ENCODE measurements at places on chromosomes 12 and 14.

DNA sequence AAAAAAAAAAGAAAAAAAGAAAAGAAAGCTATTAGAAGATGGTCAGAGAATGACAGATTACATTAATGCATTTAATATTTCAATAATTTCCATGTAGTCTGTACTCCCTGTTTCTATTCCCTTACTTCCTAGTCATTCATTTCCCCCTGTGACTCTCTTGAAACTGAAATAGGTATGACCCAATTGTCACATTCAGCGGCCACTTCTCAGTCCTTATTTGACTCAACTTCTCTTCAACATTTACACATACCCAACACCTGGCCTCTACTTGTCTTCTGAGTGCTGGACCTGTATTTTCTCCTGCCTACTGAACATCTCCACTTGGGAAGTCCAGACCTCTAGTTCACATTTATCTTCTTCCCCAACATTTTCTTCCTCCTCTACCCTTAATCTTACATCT lies 7.2 kb downstream of the EEA1 start:
- DNase-seq = no peak

GRCh38 chr14:102280376-102280962 lies 24.5 kb downstream of the MOK start:
- DNase-seq = no peak

DNA sequence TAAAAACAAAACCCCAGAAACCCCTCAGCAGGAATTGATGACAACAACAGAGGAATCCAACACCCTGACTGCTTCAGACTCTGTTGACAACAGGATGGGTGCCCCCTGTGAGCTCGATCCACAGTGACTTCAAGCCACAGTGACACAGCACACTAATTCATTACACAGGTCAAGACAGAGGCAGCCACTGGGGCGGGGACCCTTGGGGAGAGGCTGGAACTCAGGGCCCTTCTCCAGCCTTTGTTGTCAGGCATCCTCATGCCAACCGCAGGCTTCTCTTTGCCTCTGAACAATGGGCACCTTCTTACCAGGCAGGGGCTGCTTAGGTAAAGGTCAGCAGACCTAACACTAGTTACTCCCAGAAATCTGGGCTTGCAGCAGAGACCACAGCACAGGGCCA lies 37.6 kb downstream of the ACADS start:
- no peak for DNase-seq

GRCh38 chr12:115823635-115824034 lies 453.9 kb downstream of the MED13L start:
- DNase-seq = no peak

Measured in activated T-cell treated with anti-CD3 and anti-CD28 coated beads for 24 hours (primary cell).